Posterior vena cava (tissue), 2 donors: ENCODE measurements at places on chromosomes 2 and 18.

- DNase-seq: peak; percentile 90
Observed at GRCh38 chr2:26577442-26578112, 63.6 kb downstream of the CIB4 start.

DNA sequence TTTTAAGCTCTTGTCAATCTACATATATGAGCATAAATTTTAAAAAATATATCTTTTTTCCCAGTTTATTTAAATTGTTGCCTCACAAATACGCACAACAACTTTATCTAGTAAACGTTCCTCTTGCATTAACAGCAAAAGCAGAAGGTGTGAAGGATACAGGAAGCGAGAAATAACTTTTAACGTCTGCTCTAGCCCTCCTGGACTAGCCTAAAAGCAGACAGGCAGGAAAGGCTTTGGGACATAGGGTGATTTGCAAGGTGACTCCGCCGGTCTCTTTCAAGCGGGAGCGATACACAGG, 434 bp upstream of the DUSP19 start:
- DNase-seq: no peak

GRCh38 chr18:286515-287310, 18.9 kb upstream of the THOC1 start:
- DNase-seq: no peak

GRCh38 chr2:183532514-183532913, 408.3 kb downstream of the NUP35 start:
- no peak for DNase-seq

- no peak for DNase-seq
Observed at GRCh38 chr2:50379351-50379750, 652.6 kb downstream of the NRXN1 start.

GRCh38 chr2:154402213-154402612, 296.3 kb upstream of the KCNJ3 start:
- no peak for DNase-seq

- DNase-seq: no peak
Observed at GRCh38 chr2:99867770-99868169, 274.6 kb downstream of the AFF3 start.

GRCh38 chr18:49621717-49622351, 60.0 kb downstream of the LIPG start:
- no peak for DNase-seq

- no peak for DNase-seq
Observed at GRCh38 chr2:185522472-185522871, 216.1 kb upstream of the FSIP2 start.

- DNase-seq: no peak
Observed at GRCh38 chr2:216804357-216805350, 55.2 kb downstream of the TNP1 start.

GRCh38 chr2:53177327-53177726, 590.3 kb upstream of the CHAC2 start:
- DNase-seq: no peak

DNA sequence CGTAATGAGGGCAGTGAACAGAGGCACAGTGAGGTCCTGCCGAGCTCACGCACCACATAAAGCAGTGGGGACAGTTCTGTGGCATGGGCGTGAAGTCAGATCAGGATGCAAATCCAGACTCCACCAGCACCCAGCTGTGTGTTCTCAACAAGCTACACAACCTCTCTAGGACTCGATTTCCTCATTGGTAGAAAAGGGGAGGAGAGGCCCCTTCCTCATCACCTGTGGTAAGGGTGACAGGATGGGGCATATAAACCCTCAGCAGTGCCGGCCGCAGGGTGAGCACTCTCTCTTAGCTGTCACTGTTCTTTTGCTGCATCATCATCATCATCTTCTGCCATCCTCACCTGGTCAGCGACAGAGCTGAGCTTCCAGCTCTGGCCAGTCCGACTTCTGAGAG, 54.8 kb downstream of the C2orf76 start:
- DNase-seq: no peak

DNA sequence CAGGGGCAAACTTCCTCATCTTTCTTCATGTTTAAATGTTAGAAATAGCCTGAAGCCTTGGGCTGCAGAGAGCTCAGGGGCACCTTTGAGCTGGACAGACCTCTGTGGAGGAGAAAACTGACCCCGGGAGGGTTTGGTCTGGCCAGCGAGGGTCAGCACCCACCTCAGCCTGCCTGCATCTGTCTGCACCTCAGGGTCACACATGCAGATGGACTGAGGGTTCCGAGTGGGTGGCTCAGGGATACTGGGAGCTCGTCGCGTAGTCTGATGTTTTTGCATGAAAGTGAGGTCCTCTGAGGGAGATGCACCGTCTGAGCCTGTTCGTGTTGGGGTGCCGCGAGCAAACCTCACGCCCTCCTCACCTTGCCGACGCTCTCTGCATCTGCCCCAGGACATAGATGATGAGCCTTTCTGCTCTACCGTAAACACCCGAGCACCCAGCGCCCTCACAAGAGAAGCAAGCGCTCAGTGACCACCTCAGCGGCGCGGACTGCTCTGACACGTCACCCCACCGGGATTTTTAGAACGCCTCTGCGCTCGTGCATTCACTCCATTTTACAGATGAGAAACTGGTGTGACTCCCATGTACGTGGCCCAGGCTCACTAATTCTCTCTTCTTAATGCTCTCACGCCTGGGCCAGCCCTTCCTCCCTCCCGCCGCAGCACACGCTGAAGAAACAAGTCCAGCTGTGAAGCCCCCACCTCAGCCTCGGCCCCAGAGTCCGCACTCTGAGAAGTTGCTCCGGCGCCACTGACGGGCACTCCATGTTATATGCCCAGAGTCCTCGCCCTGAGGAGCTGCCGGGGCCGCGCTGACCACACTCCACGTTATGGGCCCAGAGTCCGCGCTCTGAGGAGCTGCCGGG, 9.5 kb downstream of the KCNG2 start:
- DNase-seq: peak; percentile 49

DNA sequence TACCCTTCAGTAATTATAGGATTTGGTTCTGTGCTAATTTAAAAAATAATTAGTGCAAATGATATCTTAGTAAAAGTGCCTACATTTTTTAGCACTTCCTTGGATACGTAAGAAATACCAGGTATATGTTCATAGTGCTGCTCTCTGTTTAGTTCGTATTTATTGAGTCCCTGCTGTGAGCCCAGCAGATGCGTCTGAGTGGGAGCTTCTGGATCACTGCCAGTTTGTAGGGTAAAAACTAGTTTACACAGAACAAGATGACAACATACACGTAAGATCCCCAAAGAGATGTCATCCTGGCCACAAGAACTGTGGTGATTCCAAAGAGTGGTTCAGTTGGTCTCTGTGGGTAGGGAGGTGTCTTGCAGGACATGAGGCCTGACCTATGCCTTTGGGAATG, 103.2 kb downstream of the CTIF start:
- no peak for DNase-seq

GRCh38 chr2:214629875-214630274, 179.6 kb downstream of the BARD1 start:
- no peak for DNase-seq

- no peak for DNase-seq
Observed at GRCh38 chr2:36921984-36922383, 44.4 kb downstream of the STRN start.

GRCh38 chr2:133247631-133248030, 320.6 kb downstream of the NCKAP5 start:
- DNase-seq: no peak

- no peak for DNase-seq
Observed at GRCh38 chr2:203994735-203995134, 58.2 kb downstream of the ICOS start.

- peak; percentile 56 for DNase-seq
Observed at GRCh38 chr2:127108090-127108523, 1.2 kb upstream of the BIN1 start.

GRCh38 chr2:159497847-159498246, 118.5 kb downstream of the BAZ2B start:
- no peak for DNase-seq

- DNase-seq: no peak
Observed at GRCh38 chr18:79300413-79300812, 95.3 kb upstream of the NFATC1 start.

GRCh38 chr2:5618271-5618670, 73.9 kb upstream of the SOX11 start:
- DNase-seq: no peak

- DNase-seq: no peak
Observed at GRCh38 chr18:40993363-40993762, 961.7 kb upstream of the PIK3C3 start.

DNA sequence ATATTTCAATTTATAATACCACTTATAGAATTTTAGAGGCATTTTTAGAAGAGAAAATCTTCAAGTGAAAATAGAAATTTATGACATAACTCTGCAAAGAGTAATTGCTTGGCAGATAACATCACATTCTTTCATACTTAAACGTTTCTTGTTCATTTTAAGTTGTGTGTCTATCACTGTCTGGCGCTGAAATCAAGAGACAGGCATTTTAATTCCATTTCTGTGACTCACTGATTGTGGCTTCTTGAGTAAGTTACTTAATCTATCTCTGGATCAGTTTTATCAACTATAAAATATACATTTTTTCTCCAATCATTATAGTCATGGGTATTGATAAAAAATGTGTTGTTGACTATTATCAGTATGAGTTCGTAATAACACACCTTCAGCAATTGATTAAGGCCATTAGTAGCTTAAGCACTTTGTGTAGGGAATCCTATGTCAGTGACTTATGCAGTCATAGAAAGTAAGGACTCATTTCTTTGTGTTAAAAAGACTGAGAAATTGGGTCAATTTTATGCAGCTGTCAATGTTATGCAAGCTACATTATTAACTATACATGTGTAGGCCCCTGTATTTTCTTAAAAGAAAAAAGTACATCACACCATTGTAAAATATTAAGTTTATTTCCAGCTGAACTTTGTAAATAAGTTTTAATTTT, 497.3 kb downstream of the CCDC85A start:
- DNase-seq: no peak

DNA sequence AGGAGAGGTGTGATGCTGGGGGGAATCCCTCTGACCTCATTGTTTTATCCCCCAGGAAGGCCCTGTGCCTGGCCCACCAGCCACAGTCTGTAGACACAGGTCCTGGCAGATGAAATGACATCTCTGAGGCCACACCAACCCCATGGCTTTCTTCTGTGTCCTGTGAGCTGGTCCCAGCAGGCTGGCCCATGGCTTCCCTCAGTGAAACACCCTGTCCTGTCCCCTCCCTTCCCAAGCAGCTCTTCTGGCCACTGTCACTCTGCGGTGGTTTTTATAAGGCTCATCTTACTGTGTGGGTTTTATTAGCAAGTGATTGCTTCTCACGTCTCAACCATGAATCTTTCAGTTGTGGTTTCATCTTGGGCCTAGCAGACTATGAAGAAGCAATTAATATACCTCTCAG, 102.8 kb upstream of the STPG4 start:
- DNase-seq: no peak

GRCh38 chr2:169486487-169486886, 7.2 kb downstream of the BBS5 start:
- no peak for DNase-seq

DNA sequence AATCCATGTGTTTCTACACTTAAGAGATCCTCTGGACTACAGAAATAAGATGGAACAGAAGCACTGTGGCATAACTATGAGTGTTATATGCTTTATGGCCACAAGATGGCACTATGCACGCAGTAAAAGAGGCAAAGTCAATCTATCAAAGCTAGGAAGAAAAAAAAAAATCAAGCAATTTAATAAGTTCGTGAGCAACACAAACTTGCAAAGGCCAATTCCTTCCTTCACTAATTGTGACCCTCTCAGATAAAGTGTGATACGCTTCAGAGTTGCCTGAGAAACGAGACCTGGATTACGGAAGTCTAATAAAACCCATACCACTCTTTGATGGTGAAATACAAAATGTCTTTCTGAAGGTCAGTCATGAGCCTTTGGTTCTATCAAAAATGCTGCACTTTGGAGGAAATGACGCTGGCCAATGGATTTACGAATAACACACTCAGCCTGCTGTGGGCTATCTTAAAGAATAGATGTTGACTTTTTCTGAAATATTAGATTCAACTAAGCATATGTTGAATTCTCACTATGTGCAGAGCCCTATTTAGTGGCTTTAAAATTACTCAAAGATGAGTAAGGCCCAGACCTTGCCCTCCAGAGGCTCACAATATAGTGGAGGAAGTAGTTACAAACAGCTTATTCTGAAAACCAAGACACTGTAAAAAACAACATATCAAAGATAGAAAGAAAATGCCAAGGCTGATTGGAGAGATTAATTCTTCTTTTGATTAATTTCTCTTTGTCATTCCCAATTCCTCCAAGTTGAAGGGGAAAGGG, 35.5 kb upstream of the TTR start:
- DNase-seq: no peak

- no peak for DNase-seq
Observed at GRCh38 chr18:61710082-61710620, 182.7 kb downstream of the RNF152 start.

DNA sequence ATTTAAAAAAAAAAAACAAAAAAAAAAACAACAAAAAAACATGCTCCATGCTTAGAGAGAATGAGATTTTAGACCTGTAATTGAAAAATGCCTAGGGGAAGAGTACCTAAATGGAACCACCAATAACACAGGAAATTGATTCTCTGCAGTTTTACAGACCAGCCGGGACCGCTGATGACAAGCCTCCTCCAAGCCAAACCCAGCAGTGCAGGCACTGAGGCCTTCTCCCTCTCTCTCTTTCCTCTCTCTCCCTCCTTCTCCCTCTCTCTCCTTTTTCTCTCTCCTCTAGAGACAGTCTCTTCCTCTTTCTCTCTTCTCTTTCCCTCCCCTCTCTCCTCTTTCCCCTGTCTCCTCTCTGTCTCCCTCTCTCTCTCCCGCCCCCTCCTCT, 228.8 kb upstream of the COPS8 start:
- DNase-seq: no peak

DNA sequence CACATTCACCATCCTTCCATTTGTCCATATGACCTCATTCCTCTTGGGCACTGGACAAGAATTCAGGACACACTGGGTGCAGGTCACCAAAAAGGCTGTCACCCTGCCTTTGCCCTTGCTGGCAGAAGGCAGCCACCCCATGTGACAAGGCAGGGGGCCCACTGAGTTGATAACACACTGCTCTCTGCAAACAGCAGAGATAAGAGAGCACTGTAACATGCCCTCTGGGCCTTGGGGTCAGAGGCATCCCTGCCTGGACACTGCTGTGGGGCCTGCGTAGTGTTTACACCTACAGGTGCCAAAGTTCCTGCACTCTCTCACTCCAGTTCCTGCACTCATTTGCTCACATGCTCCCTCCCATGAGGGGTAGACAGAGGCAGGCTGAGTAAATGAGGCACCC, 344.7 kb upstream of the TCF4 start:
- DNase-seq: no peak

GRCh38 chr18:62289047-62289446, 36.1 kb upstream of the TNFRSF11A start:
- DNase-seq: no peak
